Activated naive CD8-positive, alpha-beta T cell treated with anti-CD3 and anti-CD28 coated beads for 36 hours (primary cell): ENCODE measurements at places on chromosomes 3 and 15. TPM values are rescaled to one million over a fixed set of nuclear protein-coding genes. Genes with fewer than 3 reads are reported as not detected.

DNA sequence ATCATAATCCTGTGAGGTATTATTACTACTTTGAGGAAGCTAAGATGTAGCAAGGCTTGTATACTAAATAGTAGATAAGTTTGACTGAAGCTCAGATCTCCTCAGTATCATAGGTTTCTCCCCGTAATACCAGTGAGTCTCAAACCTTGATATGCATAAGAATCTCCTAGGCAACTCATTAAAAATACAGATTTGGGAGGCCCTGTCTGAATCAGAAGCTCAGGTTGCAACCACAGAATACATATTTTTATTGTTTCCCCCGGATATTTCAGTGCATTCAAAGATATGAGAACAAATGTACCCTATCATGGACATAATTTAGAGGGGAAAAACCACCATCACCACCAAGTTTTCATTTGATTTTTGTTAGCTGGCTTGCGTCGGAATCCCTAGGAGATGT, 242.1 kb upstream of the C2CD4B start:
- no peak for DNase-seq

GRCh38 chr3:123081718-123082369, 15.0 kb downstream of the PDIA5 start:
- no peak for DNase-seq

DNA sequence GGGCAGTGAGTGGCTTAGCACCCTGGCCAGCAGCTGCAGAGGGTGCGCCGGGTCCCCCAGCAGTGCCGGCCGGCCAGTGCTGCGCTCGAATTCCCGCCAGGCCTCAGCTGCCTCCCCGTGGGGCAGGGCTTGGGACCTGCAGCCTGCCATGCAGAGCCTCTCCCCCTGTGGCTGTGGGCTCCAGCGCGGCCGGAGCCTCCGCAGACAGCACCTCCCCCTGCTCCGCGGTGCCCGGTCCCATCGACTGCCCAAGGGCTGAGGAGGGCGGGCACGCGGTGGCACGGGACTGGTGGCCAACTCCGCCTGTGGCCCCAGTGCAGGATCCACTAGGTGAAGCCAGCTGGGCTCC, 386.3 kb downstream of the CNTN4 start:
- no peak for DNase-seq

DNA sequence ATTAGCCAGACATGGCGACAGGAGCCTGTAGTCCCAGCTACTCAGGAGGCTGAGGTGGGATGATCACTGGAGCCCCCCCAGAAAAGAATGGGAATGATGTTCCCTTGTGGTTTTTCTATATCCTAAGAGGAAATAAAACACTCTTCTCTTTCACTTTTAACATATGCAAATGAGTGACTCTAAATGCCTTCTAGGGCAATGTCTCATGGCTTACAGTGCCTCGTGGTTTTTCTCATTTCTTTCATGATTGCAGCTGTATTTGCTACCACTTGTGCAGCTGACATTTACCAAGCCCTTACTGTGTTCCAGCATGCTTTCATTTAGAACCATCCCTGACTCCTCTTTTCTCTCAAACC, 26.4 kb downstream of the STOML1 start:
- DNase-seq, result no peak

The RSRC1 gene
- total RNA-seq, result 33.2 TPM

The EOMES gene
- 0.97 TPM for total RNA-seq

The SLC22A13 gene
- 0.24 TPM for total RNA-seq

The LMAN1L gene
- 0.14 TPM for total RNA-seq

The TRPM1 gene
- not detected for total RNA-seq
